ENCODE measurements at places on chromosomes 1 and 21. TPM values are rescaled to one million over a fixed set of nuclear protein-coding genes. Genes with fewer than 3 reads are reported as not detected.

CD34 gene
- total RNA-seq: not detected

CYYR1 gene
- 3.9 TPM for total RNA-seq

C1QC gene
- not detected for total RNA-seq

FNDC5 gene
- 0.17 TPM for total RNA-seq

LCE1C gene
- not detected for total RNA-seq

MATN1 gene
- total RNA-seq: not detected

TRMT13 gene
- 8.8 TPM for total RNA-seq

S100PBP gene
- total RNA-seq: 12.5 TPM

CCDC190 gene
- total RNA-seq: 1.7 TPM

TAS1R1 gene
- 0.17 TPM for total RNA-seq

LRRC41 gene
- 108 TPM for total RNA-seq

OR2L2 gene
- not detected for total RNA-seq

C1orf21 gene
- total RNA-seq: 12.1 TPM

REG4 gene
- total RNA-seq: not detected

RGS18 gene
- not detected for total RNA-seq

S100A1 gene
- not detected for total RNA-seq

FLG2 gene
- not detected for total RNA-seq

SFN gene
- total RNA-seq: 1.2 TPM

EFNA1 gene
- 0.89 TPM for total RNA-seq

SYT2 gene
- total RNA-seq: not detected

SELENOF gene
- total RNA-seq: 121 TPM

AGMAT gene
- total RNA-seq: 2.1 TPM

ZNF593OS gene
- total RNA-seq: not detected

SPATA46 gene
- total RNA-seq: not detected

IL24 gene
- 0.34 TPM for total RNA-seq

PDZK1IP1 gene
- total RNA-seq: not detected

RBM11 gene
- not detected for total RNA-seq

NASP gene
- total RNA-seq: 91.3 TPM

CLDN17 gene
- not detected for total RNA-seq

TMPRSS2 gene
- total RNA-seq: not detected

PDPN gene
- 1.3 TPM for total RNA-seq

GLIS1 gene
- total RNA-seq: 3.9 TPM

KLF17 gene
- total RNA-seq: under 0.01 TPM

TCHHL1 gene
- total RNA-seq: not detected

DNMT3L gene
- not detected for total RNA-seq

CFHR5 gene
- total RNA-seq: not detected

NOS1AP gene
- total RNA-seq: 0.30 TPM

CHODL gene
- 0.15 TPM for total RNA-seq

LCE3E gene
- total RNA-seq: not detected

HEYL gene
- total RNA-seq: not detected

TBX19 gene
- total RNA-seq: 0.34 TPM

HMCN1 gene
- 0.15 TPM for total RNA-seq

B3GALT2 gene
- 1.2 TPM for total RNA-seq

RPE65 gene
- total RNA-seq: not detected

MAP3K21 gene
- total RNA-seq: 0.89 TPM

IQGAP3 gene
- total RNA-seq: 48.9 TPM

ARTN gene
- total RNA-seq: 0.17 TPM

SFPQ gene
- 196 TPM for total RNA-seq

LCE1F gene
- total RNA-seq: not detected

PUSL1 gene
- total RNA-seq: 32.4 TPM

PLA2G2A gene
- not detected for total RNA-seq

TNFRSF1B gene
- 11.9 TPM for total RNA-seq

TNFRSF18 gene
- not detected for total RNA-seq

NFASC gene
- 1.2 TPM for total RNA-seq

DENND2C gene
- total RNA-seq: 0.84 TPM
